ENCODE measurements at places on chromosomes 11 and 22. TPM values are rescaled to one million over a fixed set of nuclear protein-coding genes. Genes with fewer than 3 reads are reported as not detected.

- no peak for DNase-seq
These were observed 47.3 kb downstream of the RAB30 start for GRCh38 chr11:83024270-83024854.

GRCh38 chr11:88117281-88117858 lies 57.9 kb downstream of the RAB38 start:
- no peak for DNase-seq

Gene C11orf21
- not detected for total RNA-seq

Gene HEPHL1
- not detected for total RNA-seq

Gene PARVG
- not detected for total RNA-seq

Gene RBMXL2
- total RNA-seq: not detected

DNA sequence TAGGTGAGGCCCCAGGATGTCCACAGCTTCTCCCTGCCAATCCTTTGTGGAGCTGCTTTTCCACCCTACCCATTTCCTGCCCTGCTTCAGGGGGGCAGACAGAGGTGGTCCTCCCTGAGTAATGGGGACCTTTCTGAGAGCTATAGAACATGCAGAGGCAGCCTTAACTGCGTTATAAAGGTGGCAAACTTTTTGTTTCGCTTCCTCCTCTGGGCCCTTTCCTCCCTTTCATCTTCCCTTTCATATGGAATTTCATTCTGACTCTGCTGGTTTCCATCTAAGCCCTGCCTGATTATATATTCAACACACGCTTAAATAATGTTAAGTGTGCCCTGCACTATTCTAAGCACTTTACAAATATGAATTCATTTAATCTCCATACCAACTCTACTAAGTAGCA lies 169.3 kb upstream of the E2F8 start:
- DNase-seq: no peak

Gene NEFH
- total RNA-seq: 2.0 TPM

DNA sequence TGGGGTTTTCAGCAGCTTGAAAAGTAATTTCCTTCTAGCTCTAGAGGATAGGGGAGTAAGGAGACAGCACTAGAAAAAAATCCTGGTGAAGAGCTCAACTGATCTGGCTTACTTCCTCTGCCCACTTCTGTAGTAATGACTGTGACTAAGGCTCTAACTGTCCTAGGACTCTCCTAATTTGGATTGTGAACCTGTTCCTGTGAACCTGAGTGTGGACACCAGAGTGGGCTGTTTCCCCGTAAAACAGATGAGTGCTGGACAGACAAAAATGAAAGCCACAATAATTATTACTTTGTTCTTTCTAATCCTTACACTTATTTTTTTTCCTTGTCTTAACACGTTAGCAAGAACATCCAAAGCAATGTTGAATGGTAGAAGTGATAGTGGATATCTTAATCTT lies 154.1 kb downstream of the AASDHPPT start:
- no peak for DNase-seq

Measured in H7 (cell line).